ENCODE measurements at places on chromosomes 4 and X.

- no peak for DNase-seq
These were observed 7.7 kb downstream of the LUZP4 start for GRCh38 chrX:115297189-115297588.

DNA sequence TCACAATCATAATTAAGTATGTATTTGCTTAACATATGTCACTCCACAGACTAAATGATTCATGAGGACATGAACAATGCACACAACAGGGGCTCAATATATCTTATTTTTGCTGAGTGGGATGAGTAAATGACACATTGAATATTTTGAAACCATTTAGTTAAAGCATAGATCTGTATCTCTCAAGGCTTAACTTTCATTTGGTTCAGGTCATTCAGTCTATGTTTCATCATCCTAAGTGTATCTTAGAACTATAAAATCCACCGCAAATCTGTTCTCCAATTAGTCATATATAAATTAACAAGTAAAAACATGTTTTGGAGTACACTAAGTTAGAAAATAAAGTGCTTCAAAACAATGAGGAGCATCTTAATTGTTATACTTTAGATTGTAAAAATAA lies 45.8 kb downstream of the AREG start:
- no peak for DNase-seq

DNA sequence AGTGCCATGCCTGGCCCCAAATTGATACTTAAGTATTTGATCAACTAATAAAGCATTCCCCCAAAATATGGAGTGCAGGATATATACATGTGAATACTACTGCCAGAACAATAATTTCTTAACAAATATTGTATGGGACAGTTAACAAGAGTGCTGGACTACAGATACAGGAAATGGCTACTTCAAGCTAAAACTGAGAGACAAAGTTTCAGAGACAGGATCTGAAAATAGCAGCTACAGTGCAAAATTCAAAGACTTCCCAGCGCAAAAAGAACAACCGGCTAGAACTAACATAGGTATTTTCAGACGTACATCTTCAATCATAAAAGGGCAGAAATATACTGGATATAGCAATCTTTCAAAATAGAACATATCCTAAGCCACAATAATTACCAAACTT lies 6.3 kb downstream of the ATRX start:
- DNase-seq, result no peak

GRCh38 chr4:22473268-22473667 lies 42.6 kb downstream of the ADGRA3 start:
- no peak for DNase-seq

- DNase-seq, result no peak
These were observed 61.0 kb downstream of the ANXA3 start for GRCh38 chr4:78612398-78613178.

DNA sequence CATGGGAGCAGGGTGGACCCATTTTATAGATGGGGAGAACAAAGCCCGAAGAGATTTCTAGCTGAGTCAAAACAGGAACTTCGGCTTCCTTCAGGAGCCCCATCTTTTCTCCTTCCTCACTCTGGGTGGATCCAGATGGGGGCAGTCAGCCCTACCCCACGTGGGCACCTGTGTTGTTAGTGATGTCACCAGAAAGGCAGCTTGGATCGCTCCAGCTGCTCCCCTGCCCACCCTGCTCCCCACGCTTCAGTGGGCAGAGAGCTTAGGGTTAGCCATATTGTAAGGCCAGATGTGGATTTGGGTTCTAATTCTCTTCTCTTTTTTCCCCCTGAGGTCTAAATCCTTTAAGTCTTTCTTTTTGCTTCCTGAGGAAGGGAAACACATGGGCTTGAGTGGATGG lies 132.3 kb upstream of the PJA1 start:
- DNase-seq, result no peak

DNA sequence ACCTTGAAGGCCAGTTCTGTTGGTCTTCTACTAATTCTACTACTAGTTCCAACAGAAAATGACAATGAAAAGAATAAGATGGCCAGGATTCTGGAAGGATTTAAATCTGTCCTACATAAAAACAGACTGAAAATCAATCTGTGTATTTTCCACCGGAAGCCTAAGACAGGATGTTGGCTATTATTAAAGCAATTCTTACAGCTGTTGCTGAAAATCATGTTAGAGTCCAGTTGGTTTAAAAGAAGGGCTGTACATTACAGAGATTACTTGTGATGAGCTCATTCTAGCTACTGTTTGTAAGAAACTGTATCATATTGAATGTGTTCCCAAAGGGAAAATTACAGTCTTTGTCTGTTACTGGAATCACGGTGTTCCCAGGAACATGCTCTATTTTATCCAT lies 54.8 kb upstream of the MAGEB16 start:
- no peak for DNase-seq

DNA sequence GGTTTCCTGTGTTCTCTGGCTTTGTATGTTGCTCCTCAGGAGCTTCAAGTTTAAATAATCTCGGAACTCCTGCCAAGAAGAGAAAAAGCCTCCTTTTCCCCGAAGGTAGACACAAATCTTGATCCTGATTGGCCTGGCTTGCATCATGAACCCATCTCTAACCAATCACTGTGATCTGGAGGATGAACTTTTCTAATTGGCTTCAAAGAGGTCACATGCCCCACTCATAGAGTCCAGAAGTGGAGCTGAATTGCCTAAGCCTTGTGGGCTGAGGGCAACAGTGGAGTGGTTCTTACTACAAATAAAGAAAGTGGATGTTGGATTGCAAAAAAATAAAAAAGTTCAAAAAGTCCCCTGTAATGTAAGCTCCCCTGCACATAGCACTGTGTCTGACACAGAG lies 245.9 kb downstream of the MID1IP1 start:
- DNase-seq, result no peak

GRCh38 chrX:73214426-73215094 lies at the start of gene NAP1L2:
TSS of gene NAP1L2 (minus strand) at chrX:73214851. CDS start at chrX:73214492, 359 bp downstream.
- DNase-seq, result peak; percentile 2

DNA sequence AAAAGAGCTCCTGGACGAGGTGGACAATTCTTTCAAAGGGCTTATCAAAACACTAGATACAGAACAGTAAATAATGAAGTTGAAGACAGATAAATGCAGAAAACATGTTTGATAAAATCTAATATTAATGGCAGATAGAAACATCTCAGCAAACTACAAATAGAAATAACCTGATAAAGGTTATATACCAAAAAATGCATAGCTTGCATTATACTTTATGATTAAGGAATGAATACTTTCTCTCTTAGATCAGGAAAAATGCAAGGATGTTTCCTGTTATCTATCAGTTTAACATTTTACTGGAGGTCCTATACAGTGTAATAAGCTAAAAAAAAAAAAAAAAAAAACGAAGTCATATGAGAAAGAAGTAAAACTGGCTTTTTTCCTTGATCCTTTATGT lies 304.5 kb upstream of the CXorf51A start:
- no peak for DNase-seq

- no peak for DNase-seq
These were observed 59.1 kb downstream of the SMIM20 start for GRCh38 chr4:25972984-25973745.

DNA sequence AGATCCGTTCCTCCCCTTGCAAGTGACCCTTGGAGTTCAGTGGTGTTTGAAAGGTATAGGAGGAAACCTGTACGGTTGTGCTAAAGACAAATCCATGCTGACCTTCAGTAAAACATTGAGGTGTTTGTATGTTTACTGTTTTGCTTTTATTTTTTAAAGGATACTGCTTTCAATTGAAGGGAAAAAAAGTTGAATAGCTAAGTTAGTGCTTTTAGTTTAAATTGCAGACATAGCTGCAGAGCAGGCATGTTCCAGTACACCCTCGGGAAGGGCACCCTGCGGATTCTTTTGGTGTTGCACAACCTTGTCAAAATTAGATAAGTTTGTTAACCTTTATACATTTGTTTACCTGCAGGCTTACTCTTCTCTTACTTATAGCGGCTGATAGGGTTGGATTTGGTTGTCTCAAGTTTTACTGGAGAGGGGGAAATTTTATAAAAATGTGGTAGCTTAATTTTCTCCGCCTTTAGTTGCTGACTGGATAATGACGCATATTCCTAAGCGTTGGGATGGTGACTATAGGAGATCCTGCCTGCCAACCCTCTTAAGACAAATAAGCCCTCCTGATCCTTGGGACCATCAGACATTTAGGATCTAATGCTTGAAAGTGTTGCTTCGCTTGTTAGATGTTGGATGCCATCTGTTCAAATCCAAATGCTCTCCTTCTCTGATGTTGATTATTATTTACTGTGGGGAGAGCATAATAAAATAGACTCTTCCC lies 2.0 kb downstream of the RAPGEF2 start:
- no peak for DNase-seq

GRCh38 chrX:75483933-75484332 lies 38.9 kb downstream of the ZDHHC15 start:
- no peak for DNase-seq

DNA sequence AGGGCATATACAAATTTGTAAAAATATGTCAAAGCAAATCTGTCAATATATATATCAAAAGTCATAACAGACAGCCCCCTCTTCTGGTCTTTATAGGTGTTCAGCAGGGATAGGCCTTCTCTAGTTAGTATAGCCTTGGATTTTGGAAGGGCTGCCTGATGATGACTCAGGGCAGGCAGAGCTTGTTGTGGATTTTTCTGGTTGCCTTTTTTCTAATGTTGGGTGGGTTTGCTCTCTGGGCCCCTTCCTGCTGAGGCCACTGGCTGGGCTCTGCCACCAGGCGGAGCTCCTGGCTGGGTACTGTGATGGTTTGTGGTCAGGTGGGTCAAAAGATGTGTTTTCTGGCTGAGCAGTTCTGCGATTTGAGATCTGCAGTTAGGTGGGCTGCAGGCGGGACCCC lies 294.2 kb downstream of the GRIA2 start:
- no peak for DNase-seq

DNA sequence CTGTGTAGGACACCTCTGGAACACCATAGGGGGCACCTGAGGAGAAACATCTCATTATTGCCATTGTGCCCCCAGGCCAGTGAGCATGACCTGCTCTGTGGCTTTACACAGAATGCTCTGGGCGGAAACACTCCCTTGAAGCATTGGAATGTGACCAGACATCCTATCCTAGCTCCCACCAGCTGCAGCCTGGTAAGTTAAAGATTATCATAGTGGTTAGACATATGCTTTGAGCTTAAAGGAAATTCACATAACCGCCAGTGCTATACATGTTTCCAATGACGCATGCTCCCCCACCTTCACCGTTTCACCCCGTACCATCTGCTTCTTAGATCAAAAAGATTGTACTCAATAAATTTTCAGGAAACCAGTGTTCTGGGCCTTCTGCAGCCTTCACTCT lies 217.7 kb upstream of the CENPE start:
- DNase-seq, result no peak

DNA sequence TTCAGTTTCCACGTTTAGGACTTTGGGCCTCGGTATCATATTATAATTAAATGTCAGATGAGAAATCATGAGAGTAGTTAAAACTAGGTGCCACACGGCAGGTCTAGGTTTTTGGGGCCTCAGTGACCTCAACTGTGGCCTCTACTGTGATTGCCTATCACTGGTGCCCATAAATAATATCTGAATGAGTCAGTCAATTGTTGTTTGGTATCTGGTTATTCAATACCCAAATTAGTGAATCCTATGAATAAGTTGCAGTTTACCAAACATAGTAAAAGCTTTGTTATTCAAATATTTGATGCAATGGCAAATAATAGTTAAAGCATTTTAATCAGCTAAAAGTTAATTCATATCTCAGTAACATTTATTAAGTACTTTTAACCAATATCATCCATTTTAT lies 188.8 kb downstream of the PPP3CA start:
- DNase-seq, result no peak

GRCh38 chrX:46374371-46374770 lies 170.8 kb downstream of the ZNF674 start:
- no peak for DNase-seq

GRCh38 chr4:127574643-127575042 lies 58.1 kb upstream of the INTU start:
- no peak for DNase-seq

DNA sequence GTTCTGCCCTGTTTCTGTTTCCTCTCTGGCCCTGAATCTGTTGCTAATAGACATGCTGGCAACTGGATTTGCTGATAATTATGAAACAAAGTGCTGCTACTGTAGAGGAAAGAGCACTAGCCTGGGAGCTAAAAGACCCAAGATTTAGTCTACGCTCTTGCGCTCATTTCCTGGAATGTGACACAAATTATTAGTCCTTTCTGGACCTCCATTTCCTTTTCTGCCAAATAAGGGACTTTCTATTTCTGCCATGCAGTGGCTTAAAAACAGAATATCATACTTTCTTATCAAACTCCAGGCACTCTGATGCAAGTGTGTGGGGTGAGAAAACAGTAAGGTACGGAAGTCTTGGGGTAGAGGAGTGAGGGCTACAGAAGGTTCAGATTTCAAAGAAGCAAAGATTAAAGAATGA lies 48.3 kb upstream of the GPR174 start:
- no peak for DNase-seq

GRCh38 chr4:52037689-52038102 lies 403 bp downstream of the SGCB start:
- DNase-seq, result no peak

- DNase-seq, result no peak
These were observed 38.2 kb downstream of the PPP1R2C start for GRCh38 chrX:42739741-42740140.

GRCh38 chr4:87120411-87121162 lies 99.8 kb downstream of the KLHL8 start:
- no peak for DNase-seq

- DNase-seq, result no peak
These were observed 591 bp downstream of the ELK1 start for GRCh38 chrX:47649781-47650163.

GRCh38 chrX:1212532-1212931 lies at the start of gene CRLF2:
TSS of gene CRLF2 (minus strand) at chrX:1212649. CDS start at chrX:1212634, 15 bp downstream.
- no peak for DNase-seq

DNA sequence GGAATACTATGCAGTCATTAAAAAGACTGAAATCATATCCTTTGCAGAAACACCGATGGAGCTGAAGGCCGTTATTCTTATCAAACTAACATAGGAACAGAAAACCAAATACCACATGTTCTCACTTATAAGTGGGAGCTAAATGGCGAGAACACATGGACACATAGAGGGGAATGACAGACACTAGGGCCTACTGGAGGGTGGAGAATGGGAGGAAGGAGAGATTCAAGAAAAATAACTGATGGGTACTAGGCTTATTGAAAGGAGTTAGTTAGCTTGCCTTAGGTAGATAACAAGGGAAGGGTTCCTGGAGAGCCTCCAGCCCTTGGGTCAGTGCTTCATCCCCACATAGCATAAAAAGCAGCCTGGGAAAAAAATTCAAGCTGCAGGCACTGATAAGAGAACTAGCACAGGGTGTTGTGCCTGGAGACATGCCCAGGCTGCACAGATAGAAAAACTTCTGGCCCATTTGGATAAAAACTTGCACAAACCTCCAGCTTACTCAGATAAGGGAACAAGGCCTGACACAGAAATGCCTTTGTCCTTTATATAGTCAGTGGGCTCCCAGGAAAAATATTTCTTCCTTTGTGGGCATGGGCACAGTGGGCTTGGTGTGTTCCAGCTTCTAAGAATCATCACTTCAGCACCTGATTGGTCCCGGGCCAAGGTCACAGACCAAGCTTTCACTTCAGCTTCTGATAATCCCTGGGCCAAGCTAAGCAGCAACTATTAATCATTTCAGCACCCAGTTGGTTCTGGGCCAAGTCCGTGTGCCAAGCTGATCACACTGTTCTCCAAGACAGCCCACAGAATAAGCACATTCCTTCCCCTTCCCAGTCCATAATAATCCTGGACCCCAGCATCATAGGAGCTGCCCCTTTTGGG lies 23.1 kb upstream of the PWWP3B start:
- DNase-seq, result no peak
